ENCODE measurements at places on chromosomes 3 and 15. TPM values are rescaled to one million over a fixed set of nuclear protein-coding genes. Genes with fewer than 3 reads are reported as not detected.

The PRR20G gene
- polyA plus RNA-seq: not detected

The ANKRD63 gene
- not detected for polyA plus RNA-seq

The CHRNA5 gene
- polyA plus RNA-seq: 3.2 TPM

The AGBL1 gene
- polyA plus RNA-seq: 0.07 TPM

The GHRL gene
- 160 TPM for polyA plus RNA-seq
